ENCODE measurements at places on chromosomes 13 and 19.
A peak's percentile ranks its signal among the peaks of the same experiment; 100 is the strongest.

- no peak for DNase-seq
Measured at GRCh38 chr19:31139871-31140505, 209.2 kb downstream of the TSHZ3 start.

DNA sequence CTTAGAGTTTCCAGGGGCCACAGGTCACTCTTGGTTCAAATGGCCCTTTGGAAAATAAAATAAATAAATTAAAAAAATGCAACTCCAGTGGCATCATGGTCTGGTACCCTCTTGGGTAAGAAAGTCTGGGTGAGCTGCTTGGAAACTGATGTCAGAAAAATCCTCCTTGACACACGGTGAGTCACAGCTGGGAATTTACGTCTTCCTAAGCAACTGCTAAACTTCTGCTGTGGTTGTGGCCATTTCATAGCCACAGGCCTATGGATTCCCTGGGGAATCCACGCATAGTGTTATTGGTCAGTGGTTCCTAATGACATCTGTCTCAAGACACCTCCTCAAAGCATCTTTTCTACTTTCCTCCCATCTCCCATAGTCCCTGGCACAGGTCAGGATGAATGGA is 220.8 kb downstream of the COG6 start:
- DNase-seq: no peak

DNA sequence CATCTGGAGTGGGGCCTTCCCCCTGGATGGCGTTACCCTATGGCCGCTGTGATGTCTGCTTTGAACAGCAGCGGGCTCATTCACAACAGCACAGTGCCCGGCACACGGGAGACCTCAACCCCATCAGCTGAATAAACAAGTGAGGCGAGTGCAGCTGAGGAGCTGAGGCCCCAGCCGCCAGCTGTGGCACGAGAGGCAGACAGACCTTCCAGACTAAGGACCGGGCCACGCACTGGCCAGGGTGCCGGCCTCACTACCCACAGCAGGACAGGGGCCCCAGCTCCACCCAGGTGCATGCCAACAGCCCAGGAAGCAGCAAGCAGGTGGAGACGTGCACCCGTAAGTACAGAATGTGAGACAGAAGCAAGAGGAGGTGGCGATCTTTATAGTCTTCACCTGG is 39.6 kb downstream of the STK24 start:
- no peak for DNase-seq

- no peak for DNase-seq
Measured at GRCh38 chr19:33394723-33395560, 21.4 kb downstream of the CEBPG start.

DNA sequence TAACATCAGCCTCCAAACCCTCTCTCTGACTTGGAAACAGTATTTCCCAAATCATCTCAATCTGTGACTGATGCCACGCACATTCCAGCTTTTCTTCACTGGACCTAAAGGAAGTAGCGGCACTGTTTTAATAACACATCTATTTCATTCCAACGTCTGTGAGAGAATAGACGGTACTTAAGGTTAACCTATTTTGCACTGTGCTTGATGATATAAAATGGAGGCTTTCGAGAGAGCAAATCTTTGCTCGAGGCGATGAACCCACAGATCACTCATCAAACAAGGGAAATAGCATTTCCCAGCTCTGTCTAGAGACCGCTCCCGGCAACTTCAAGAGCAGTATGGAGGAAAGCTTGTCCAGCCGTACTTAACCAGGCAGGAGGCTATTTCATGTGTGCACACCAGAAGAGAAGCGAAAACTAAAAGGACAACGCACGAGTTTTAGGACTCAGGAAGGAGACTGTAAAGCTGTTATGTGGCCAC is 2.9 kb downstream of the UBL3 start:
- DNase-seq: peak; percentile 75

DNA sequence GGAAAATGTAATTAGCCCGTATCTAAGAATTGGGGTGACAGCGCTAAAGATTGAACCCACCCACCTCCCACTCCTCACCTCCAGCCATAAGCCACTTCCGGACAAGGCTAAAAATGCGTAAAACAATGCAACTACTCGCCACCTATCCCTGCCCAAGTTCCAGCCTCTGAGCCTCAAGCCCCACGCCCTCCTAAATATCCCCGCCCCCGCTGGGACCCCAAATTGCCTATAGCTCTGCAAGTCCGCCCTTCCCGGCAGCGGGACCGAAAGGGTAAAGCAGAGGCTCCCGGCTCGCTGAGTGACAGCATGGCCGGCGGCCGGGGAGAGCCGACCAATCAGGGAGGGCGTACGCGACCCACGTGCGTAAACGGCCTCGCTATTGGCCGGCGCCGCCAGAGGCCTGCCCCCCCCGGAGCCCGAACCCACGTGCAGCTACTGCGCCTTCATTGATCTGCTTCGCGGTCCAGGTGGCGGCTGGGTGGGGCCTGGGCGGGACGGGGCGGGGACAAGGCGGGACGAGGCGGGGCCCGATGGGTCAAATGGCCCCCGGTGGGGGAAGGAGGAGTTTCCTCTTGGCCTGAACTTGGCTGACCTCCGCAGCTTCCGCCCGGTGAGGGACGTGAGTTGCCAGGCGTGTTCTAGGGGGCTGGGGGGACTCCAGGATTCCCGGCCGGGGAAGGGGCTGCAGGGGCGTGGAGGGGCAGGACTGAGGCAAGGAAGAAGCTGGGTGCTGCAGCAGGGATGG is at the start of gene TLE6:
TLE6 (plus strand) TSS at position 564 of the 745 bp plus-strand sequence. CDS start 670 bp downstream, outside the sequence.
- DNase-seq: peak; percentile 95

DNA sequence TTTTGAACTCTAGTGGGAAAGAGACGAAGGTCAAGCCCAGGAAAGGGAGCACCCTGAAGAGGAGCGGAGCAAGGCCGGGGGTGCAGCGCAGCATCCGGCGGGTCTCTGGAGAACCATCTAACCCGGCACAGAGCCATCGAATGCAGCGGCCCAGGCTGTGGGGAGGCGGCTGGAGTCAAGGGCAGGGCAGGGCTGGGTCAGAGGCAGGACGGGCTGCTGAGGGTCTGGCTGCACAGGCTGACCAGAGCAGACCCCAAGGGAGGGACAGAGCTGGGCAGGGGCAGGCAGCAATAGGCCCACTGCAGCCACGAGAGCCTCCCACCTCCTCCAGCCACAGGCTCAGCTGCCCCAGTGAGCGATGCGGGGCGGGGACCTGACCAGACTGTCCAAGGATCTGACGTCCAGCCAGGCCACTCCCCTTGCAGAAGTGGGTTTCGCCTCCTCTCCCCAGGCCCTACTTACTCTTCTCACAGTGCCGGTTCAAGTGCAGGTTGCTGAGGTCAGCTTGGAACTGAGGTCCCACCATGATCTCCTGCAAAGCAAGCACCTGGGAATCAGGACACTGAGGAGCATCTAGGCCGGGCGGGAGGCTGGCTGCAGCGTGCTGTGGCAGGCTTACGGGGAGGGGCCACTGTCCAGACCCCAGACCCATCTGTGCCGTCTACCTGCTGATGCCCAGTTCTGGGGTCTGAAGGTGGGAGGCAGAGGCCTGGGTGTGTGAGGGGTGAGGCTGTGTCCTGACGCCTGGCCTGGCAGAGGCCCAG is 19.2 kb downstream of the MIER2 start:
- no peak for DNase-seq

- DNase-seq: no peak
Measured at GRCh38 chr19:13869281-13869680, 7.7 kb upstream of the NANOS3 start.

DNA sequence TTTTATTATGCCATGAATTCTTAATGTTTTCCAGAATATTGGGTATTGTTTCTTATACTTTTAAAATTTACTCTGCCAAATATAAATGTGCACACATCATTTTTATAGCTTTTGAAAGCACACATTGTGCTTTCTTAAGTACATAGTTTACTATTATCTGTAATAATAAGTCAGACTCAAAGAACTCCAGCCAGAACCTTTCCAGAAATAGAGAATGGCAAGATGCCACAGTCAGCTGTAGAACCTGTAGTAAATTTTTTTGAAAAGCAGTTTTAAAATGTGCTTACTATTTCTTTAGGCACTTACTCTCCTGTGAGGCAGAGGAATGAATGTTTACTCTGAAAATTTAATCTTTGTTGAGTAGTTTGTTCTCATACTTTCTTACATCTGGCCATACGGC is 1287.1 kb downstream of the PCDH9 start:
- DNase-seq: no peak

DNA sequence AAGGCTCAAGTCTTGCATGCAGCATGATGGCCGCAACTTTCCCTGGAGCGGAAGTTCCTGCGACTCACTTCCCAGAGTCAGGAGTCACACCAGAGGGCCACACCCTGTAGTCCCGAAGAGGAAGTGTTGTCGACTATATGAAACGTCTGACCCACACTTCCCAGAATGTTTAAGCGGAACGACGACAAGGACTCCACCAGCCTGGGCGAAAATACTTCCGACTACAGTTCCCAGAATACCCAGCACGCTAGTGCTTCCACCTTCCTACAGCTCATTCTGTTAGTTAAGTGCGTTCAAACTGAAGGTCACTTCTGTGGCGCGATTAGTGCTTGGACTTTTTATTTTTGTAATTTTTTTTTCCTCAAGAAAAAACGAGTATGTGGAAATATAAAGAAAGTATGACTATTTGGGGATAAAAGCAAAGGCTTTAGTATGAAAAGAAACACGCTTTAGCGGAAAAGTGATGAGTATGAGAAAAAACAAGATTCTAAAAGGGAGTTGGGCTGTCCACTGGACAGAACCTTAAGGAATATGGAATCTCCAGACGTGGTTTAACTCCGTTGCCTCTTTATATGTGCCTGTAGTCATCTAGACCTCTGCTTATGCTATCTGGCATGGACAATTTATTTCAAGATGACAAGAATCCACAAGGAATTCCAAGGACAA is 15.5 kb upstream of the ZNF112 start:
- no peak for DNase-seq

- DNase-seq: peak; percentile 61
Measured at GRCh38 chr19:1618157-1619093, 13.2 kb upstream of the UQCR11 start.

- no peak for DNase-seq
Measured at GRCh38 chr13:60755380-60756163, 358.6 kb downstream of the TDRD3 start.

DNA sequence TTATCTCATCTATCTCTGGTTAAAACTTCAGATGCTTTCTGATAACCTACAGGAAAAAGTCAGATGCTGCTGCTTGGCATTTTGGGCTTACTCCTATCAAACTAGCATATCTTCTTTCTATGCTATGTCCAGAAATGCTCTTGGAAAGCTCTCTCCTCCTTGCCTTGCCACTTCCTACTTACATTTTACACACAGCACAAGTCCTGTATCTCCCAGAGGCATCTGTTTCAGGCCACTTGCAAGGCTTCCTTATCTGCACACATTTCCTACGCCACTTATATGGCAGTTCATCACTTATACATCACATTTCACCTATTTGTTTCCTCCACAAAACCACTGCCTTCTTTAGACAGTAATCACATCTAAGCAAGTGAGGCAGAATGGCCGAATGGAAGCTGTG is 220.3 kb downstream of the DNAJC15 start:
- no peak for DNase-seq

- DNase-seq: no peak
Measured at GRCh38 chr13:31032528-31033113, 100.2 kb downstream of the TEX26 start.

DNA sequence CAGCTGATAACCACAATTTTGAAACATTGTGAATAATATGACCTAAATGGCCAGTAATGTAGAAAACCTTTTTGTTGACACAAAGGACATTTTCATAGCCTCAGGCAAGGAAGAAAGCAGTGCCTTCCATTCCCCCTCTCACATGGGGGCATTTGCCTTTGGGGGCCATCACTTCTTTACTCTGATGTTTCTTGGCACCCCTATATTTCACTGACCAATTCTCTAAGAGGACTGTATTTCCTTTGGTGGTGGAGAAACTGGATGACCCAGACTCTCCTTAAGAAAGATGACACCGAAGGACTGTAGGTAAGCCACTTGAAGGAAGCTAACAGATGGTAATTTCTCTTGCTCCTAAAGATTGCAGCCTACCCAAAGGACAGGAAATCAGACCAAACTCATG is 254.6 kb downstream of the DCLK1 start:
- no peak for DNase-seq

- DNase-seq: peak; percentile 60
Measured at GRCh38 chr13:111202745-111203144, 87.6 kb downstream of the ARHGEF7 start.

DNA sequence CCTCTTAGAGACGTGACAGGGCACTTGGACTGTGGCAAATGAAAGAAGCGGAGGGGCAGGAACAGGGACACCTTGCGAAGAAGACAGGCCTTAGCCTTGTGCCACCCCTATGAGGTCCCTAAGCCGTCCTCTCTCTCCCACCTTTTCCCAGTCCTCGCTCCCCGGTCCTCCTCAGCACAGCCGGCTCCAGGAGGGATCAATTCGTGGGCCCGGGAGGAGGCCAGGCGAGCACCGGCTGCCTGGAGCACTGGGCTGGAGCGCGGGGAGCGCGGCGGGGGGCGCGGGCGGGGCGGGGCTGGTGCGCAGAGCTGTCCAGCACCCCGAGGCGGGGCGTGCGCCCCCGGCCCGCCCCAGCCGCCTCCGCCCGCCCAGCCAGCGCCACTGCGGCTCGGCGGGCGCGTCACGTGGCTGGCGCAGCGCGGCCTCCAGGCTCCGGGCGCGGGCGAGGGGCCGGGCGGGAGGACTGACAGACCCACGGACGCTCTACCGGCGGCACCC is at the start of gene LRP3:
LRP3 (plus strand) TSS at position 466 of the 498 bp plus-strand sequence. CDS start 456 bp downstream, outside the sequence.
- peak; percentile 39 for DNase-seq

GRCh38 chr19:38277549-38277948 is 13.2 kb downstream of the SPINT2 start:
- DNase-seq: no peak

DNA sequence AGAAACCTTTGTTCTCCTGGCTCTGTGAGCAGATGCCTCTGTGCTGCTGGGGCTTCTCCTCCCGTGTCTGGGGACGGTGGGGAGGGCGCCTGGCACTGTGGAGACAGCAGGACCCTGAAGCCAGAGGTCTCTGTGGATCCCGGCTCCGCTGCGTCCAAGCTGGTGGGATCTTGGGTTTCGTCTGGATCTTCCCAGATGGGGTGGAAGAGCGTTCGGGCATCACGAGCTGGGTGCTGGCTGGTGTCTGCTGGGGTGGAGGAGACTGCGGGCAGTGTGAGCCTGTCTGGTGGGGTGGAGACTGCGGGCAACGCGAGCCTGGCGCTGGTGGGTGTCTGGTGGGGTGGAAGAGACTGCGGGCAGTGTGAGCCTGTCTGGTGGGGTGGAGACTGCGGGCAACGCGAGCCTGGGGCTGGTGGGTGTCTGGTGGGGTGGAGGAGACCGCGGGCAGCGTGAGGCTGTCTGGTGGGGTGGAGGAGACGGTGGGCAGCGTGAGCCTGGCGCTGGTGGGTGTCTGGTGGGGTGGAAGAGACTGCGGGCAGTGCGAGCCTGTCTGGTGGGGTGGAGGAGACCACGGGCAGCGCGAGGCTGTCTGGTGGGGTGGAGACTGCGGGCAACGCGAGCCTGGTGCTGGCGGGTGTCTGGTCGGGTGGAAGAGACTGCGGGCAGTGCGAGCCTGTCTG is 5.6 kb downstream of the TEX29 start:
- DNase-seq: no peak

GRCh38 chr19:19224852-19225494 is 13.2 kb downstream of the NCAN start:
- peak; percentile 30 for DNase-seq

GRCh38 chr13:20825477-20825875 is 51.7 kb upstream of the EEF1AKMT1 start:
- DNase-seq: no peak
